ENCODE measurements at places on chromosomes 2 and 18. TPM values are rescaled to one million over a fixed set of nuclear protein-coding genes. Genes with fewer than 3 reads are reported as not detected.
A peak's percentile ranks its signal among the peaks of the same experiment; 100 is the strongest.

GRCh38 chr2:10346929-10347561 lies 44.3 kb downstream of the HPCAL1 start:
- no peak overlapping the region for H3K27ac ChIP-seq
- no peaks in the 10 kb centered on the region for H3K36me3 ChIP-seq
- H3K4me1 ChIP-seq = no peaks in the 10 kb centered on the region
- no peak overlapping the region for H3K4me3 ChIP-seq

TACR1 gene
- total RNA-seq = not detected

ANKRD29 gene
- total RNA-seq = 2.6 TPM

DNA sequence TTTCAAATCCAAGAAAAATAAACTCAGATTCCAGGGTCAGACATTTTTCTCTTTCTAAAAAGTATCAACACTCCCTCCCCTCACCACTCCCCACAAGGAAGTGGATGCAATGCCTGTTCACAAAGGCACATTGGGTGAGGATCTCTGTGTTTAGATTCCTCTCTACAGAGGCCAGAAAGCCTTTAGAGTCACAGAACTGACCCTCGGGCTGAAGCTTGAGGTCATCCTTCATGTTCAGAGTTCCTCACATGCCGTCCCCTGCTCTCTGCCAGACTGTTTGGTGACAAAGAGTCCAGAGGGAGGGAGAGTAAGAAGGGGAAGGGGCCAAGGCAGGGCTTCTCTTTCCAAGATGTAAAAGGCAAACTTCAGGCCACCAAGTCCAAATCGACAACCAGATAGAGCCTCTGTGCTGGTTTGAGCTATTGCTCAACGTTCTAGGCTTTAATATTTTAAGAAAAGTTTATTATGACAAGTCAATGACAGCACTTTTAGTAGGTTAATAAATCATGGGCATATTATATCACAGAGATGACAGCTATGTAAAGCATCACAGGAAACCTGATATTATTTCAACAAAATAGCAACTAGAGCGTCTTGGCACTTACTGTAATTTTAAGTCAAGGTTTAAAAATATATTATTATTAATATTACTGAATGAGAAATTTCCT lies 269.4 kb downstream of the ETAA1 start:
- H3K36me3 ChIP-seq = no peaks in the 10 kb centered on the region
- H3K4me3 ChIP-seq = no peak overlapping the region
- no peaks in the 10 kb centered on the region for H3K4me1 ChIP-seq
- H3K27me3 ChIP-seq = no peaks in the 10 kb centered on the region
- no peak for DNase-seq

GRCh38 chr2:165953306-165953654 lies 296 bp downstream of the TTC21B start:
- peaks cover 35% of the 10 kb centered on the region for H3K4me1 ChIP-seq
- H3K27ac ChIP-seq = peak overlapping the region; percentile 86
- peaks cover 13% of the 10 kb centered on the region for H3K36me3 ChIP-seq
- H3K4me3 ChIP-seq = peak overlapping the region; percentile 68

KIAA2012 gene
- 0.13 TPM for total RNA-seq

GRCh38 chr18:10457767-10458166 lies 3.3 kb downstream of the APCDD1 start:
- H3K27me3 ChIP-seq = no peaks in the 10 kb centered on the region
- peaks cover 49% of the 10 kb centered on the region for H3K36me3 ChIP-seq
- peak overlapping the region; percentile 99 for H3K27ac ChIP-seq
- peak; percentile 35 for DNase-seq

SULT1C4 gene
- total RNA-seq = not detected

GRCh38 chr18:68428661-68429060 lies 286.2 kb downstream of the TMX3 start:
- H3K4me3 ChIP-seq = no peak overlapping the region
- peaks cover 20% of the 10 kb centered on the region for H3K4me1 ChIP-seq
- no peaks in the 10 kb centered on the region for H3K27me3 ChIP-seq
- DNase-seq = peak; percentile 52
- no peaks in the 10 kb centered on the region for H3K36me3 ChIP-seq
- H3K27ac ChIP-seq = peak overlapping the region; percentile 47

GRCh38 chr2:37388074-37388473 lies 43.6 kb downstream of the QPCT start:
- H3K4me1 ChIP-seq = peaks cover 6% of the 10 kb centered on the region
- DNase-seq = no peak
- H3K27ac ChIP-seq = no peak overlapping the region

CD8B2 gene
- total RNA-seq = not detected

GRCh38 chr2:23478087-23478932 lies 93.3 kb downstream of the KLHL29 start:
- DNase-seq = peak; percentile 22
- H3K36me3 ChIP-seq = no peaks in the 10 kb centered on the region
- no peak overlapping the region for H3K4me3 ChIP-seq
- H3K27ac ChIP-seq = no peak overlapping the region
- H3K4me1 ChIP-seq = peaks cover 24% of the 10 kb centered on the region

DNA sequence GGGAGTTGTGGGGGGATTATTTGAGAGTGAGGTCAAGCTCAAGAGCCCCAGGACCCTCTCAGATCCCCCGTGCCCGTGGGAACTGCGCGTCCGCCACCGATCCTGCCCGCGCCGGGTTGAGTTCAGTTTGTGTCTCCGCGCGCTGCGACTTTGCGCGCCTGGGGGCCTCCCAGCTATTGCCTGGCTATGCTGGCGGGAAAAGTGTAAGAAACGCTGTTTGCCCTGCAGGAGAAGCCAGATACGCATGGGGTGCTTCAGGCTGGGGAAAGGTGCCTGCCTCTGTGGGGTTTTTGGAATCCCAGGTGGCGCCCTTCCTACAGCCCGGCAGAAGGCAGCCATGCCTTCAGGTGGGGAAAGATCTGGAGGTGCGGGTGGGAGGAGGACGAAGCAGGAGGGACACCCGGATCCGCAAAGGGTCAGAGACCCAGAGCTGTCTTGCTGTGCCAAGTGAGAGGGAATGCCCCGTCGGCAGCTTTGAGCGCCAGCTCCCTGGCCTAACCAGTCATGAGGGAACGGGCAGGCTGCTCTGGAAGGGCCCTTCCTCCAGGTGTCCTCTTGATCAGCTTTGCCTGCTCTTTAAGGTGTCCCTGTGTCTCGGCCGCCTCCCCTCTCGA lies 22.5 kb downstream of the TEX44 start:
- no peak overlapping the region for H3K4me3 ChIP-seq
- no peaks in the 10 kb centered on the region for H3K36me3 ChIP-seq
- no peak overlapping the region for H3K27ac ChIP-seq
- DNase-seq = no peak

DNA sequence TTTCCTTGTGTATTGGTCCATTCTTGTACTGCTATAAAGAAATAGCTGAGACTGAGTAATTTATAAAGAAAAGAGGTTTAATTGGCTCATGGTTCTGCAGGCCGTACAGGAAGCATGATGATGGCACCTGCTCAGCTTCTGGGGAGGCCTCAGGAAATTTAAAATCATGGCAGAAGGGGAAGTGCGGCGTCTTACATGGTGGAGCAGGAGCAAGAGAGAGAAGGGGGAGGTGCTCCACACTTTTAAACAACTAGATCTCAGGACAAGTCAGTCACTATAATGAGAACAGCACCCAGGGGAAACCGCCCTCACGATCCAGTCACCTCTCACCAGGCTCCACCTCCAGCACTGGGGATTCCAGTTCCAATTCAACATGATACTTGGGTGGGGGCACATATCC lies 54.3 kb downstream of the MSH2 start:
- H3K4me1 ChIP-seq = no peaks in the 10 kb centered on the region
- H3K4me3 ChIP-seq = no peak overlapping the region
- no peak overlapping the region for H3K27ac ChIP-seq
- DNase-seq = no peak

GRCh38 chr2:220336771-220337170 lies 709.3 kb downstream of the SLC4A3 start:
- peak overlapping the region; percentile 96 for H3K27ac ChIP-seq
- peaks cover 6% of the 10 kb centered on the region for H3K36me3 ChIP-seq
- DNase-seq = peak; percentile 68
- no peaks in the 10 kb centered on the region for H3K27me3 ChIP-seq

LIMS2 gene
- total RNA-seq = 1.2 TPM

DNA sequence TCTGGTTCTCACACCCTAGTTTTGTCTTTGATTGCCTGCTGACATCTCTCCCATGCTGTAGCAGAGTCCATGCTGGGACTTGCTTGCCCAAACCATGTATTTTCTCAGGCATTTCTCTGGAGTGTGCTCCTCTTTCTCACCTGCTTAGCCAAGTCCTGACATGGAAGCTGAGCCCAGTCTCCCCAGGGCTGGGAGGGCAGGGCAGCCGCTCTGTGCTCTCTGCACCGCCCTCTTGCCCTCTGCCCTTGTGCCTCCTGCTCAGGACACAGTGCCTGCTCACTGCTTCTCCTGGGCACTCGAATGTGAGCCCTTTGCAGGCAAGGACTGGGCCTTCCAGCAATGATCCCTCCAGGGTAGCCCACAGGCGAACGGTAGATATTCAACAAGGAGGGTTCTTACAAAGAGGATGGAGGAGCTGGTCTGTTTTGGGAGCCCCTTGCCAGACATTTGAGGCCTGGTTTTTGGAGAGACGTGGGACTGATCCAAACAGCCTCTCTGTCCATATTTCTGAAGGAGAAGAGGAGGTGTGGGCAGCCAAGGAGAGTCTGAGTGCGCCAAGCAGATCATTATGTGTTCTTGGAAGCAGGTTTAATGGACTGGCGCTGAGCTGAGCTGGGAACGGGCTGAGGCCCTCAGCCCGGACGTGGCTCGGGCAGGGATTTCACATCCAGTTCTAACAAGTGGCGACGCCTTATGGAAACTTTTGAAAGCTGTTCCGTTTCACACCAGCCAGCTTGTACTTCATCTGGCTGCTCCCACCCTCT lies 4.0 kb downstream of the SLC14A2 start:
- H3K36me3 ChIP-seq = no peaks in the 10 kb centered on the region
- no peak overlapping the region for H3K4me3 ChIP-seq
- H3K4me1 ChIP-seq = no peaks in the 10 kb centered on the region

DNA sequence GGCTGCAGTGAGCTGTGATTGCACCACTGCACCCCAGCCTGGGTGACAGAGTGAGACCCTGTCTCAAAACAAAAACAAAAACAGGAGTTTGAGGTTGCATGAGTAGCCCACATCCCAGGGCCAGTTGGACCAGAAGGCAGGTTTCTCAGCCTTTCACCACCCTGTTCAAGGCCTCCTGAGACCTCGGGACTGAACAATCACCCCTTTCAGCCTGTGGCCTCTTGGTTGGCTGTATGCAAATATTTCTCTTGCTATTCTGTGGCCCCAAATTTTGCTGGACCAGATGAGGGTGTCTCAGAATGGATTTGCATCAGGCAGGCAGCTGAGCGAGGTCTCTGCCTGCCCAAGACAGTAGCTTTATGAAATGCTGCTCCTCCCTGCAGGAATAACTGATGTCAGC lies 56.9 kb downstream of the DPYSL5 start:
- H3K27me3 ChIP-seq = no peaks in the 10 kb centered on the region
- H3K4me1 ChIP-seq = peaks cover 20% of the 10 kb centered on the region
- no peak overlapping the region for H3K27ac ChIP-seq
- no peak overlapping the region for H3K4me3 ChIP-seq
- DNase-seq = no peak

GRCh38 chr2:27442920-27443282 lies 720 bp downstream of the KRTCAP3 start:
- H3K36me3 ChIP-seq = peaks cover 36% of the 10 kb centered on the region
- H3K27ac ChIP-seq = no peak overlapping the region
- no peak for DNase-seq
- H3K4me3 ChIP-seq = no peak overlapping the region
- H3K4me1 ChIP-seq = no peaks in the 10 kb centered on the region

DNA sequence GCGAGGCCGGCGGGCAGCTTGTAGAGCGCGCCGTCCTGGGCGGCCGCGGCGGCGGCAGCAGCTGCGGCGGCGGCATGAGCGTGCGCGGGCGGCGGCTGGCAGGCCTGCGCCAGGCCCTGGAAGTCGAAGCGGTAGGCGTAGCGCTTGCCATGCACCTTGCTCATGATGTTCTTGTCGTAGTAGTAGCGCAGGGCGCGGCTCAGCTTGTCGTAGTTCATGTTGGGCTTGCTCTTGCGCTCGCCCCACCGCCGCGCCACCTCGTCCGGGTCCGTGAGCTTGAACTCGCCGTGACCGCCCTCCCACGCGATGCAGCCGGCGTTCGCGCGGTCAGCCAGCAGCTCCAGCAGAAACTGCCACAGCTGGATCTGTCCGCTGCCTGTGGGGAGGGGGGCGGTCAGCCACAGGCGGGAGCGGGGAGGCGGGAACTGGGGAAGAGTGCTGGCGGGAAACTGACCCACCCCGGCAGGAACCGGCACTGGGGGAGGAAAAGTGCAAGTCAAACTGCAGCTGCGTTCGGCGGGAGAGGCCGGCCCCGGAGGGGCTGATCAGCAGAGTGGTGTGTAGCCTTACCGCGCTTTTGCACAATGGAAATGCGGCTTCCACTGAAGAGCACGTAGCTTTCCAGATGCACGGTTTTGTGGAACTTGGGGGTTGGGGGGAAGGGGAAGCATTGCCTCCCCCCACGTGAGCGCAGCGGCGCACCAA lies 3.0 kb downstream of the FEV start:
- no peak overlapping the region for H3K4me3 ChIP-seq
- no peak for DNase-seq
- H3K4me1 ChIP-seq = peaks cover 14% of the 10 kb centered on the region
- no peaks in the 10 kb centered on the region for H3K36me3 ChIP-seq
- no peak overlapping the region for H3K27ac ChIP-seq
- H3K27me3 ChIP-seq = peaks cover 45% of the 10 kb centered on the region

- no peak overlapping the region for H3K4me3 ChIP-seq
- H3K36me3 ChIP-seq = no peaks in the 10 kb centered on the region
- H3K27ac ChIP-seq = no peak overlapping the region
- peak; percentile 73 for DNase-seq
Measured at GRCh38 chr18:2994603-2995432, 18.1 kb downstream of the LPIN2 start.

DSG2 gene
- total RNA-seq = not detected

- H3K27me3 ChIP-seq = no peaks in the 10 kb centered on the region
- no peak for DNase-seq
- no peaks in the 10 kb centered on the region for H3K4me1 ChIP-seq
Measured at GRCh38 chr2:156124458-156124857, 208.1 kb downstream of the NR4A2 start.

- no peaks in the 10 kb centered on the region for H3K4me1 ChIP-seq
- no peak overlapping the region for H3K4me3 ChIP-seq
- H3K36me3 ChIP-seq = no peaks in the 10 kb centered on the region
- no peak for DNase-seq
- H3K27ac ChIP-seq = no peak overlapping the region
- no peaks in the 10 kb centered on the region for H3K27me3 ChIP-seq
Measured at GRCh38 chr2:81853341-81853740, 1548.8 kb upstream of the LRRTM1 start.

DNA sequence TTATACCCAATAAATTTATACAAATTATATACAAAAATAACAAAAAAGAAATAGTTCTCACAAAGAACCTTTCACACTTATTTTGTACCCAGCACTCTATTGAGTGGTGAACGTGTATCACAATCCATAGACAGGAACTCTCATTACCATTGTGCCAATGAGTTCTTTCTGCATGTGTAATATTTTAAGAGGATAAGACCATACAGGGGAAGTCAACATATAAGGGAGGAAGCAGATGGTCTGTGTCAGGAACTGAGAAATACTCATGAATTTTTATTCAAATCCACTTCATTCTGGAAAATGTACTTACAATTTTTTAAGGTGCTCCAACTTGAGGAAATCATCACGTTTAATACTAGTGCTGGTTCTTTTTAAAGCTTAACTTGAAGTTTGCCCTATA lies 27.1 kb upstream of the ELOA2 start:
- H3K27me3 ChIP-seq = no peaks in the 10 kb centered on the region
- H3K4me1 ChIP-seq = peaks cover 14% of the 10 kb centered on the region
- no peaks in the 10 kb centered on the region for H3K36me3 ChIP-seq
- DNase-seq = peak; percentile 21
